Effector memory CD8-positive, alpha-beta T cell (primary cell): ENCODE measurements at places on chromosomes 4 and X.

GRCh38 chr4:162869157-162869556 is 297.5 kb downstream of the NAF1 start:
- DNase-seq = no peak

- DNase-seq = no peak
Observed at GRCh38 chrX:40299641-40300046, 201.9 kb upstream of the BCOR start.

GRCh38 chrX:133391111-133391510 is 24.2 kb downstream of the GPC4 start:
- no peak for DNase-seq

DNA sequence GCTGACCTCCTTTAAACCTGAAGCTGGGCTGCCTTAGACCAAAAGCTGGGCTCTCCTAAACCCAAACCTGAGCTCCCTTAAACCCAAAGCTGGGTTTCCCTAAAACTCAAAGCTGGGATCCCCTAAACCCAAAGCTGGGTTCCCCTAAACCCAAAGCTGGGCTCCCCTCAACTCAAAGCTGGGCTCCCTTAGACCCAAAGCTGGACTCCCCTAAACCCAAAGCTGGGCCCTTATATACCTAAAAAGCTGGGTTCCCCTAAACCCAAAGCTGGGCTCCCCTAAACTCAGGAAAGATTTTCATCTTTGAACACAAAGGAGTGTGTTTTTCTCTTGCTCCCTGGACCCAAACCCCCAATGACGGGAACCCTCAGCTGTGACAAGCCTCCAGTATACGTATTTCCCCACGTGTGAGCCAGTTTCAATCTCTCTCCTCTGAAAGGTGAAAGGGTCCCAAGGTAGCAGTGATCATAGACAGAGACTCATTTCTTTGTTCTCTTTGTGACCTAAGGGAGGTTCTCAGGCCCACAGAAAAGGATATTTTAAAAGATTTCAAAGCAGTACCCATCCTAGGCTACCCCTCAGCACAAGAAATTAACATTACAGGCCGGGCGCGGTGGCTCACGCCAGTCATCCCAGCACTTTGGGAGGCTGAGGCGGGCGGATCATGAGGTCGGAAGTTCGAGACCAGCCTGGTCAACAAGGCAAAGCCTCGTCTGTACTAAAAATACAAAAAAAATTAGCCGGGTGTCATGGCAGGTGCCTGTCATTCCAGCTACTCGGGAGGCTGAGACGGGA is 31.3 kb upstream of the ASMTL start:
- no peak for DNase-seq

DNA sequence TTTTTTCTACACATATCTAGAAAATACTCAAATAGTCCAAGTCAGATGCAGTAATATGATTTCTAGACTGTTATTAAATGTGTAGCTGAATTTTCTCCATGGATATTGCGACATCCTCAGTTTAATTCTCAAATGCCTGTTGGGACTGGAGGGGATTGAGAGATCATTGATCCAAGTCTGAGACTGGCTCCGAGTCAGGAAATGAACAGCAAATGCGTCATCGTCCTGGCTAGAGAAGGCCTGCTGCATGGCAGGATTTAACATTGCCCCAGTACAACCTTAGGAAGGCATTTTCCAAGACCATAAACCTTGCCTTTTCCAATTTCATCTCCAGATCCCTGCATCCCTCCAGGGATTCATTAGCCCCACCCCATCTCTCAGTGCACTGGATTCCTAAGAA is 56.6 kb upstream of the SLC6A14 start:
- DNase-seq = no peak

- no peak for DNase-seq
Observed at GRCh38 chr4:3766036-3766784, at the start of gene ADRA2C. ADRA2C (plus strand) TSS chr4:3766385; CDS start chr4:3766607, 222 bp downstream.

- no peak for DNase-seq
Observed at GRCh38 chr4:140995058-140995457, 138.2 kb downstream of the RNF150 start.

- DNase-seq = no peak
Observed at GRCh38 chr4:6229095-6229494, 28.7 kb upstream of the JAKMIP1 start.

GRCh38 chrX:85516131-85516530 is 136.7 kb upstream of the POF1B start:
- no peak for DNase-seq

GRCh38 chrX:11287505-11287904 is 5.7 kb upstream of the AMELX start:
- DNase-seq = no peak

DNA sequence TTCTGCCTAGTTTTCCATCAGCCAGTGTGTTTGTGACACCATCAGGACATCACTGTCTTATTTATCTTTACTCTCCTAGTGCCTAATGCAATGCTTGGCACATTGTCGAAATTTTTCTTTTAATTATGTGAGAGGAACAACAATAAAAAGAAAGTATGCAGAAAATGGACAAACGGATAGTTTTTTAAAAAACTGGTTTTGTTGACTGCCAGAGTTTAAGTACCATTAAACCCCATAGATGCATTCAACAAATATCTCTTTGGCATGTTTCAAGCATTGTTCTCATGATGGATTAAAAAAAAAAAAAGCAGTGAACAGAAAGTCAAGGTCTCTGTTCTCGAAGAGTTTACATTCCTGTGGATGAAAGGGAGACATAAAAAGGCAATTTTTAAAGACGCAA is 398.4 kb downstream of the PPP3CA start:
- no peak for DNase-seq

DNA sequence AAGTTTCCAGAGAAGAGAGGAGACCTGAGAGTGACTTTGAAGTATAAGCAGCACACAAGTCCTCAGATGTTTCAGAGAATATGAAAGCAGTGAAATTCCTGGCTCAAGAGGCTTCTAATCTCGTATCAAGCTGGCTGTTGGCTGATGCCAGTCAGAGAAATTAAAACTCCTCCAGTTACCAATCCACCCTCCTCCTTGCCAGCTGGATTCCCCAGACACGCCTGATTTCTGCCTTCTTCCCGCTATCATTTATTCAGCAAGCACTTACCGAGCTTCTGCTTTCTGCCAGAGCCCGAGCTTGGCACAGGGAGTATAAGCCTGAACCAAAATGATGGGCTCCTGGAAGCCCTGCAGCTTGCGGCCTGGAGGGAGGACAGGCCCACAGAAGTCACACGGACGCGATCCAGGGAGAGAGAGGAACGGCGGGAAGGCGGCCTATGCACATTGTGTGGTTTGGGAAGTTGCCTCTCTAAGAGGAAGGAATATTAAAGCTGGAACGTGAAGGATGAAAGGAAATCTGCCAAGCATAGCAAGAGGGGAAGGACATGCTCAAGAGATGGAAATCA is 102.4 kb upstream of the TBL1X start:
- DNase-seq = no peak

DNA sequence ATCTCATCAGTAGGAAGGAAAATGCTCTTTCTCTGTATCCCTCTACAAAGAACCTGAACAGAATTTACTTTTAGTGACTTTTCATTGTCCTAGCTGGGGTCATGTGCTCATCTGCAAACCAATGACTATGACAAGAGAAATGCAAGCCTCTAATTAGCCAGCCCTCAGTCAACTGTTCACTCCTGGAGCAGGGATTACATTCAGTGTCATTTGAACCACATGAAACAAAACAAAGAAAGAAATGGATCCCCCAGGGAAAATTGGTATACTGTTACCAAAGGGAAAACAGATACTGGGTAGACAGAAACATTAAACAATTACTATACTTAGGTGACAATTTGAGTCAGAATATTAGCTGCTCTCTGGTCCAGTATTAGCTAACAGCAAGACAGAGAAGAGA is 173.6 kb downstream of the RCHY1 start:
- no peak for DNase-seq

- no peak for DNase-seq
Observed at GRCh38 chr4:123649645-123650391, 253.2 kb downstream of the SPRY1 start.

- no peak for DNase-seq
Observed at GRCh38 chrX:150770623-150771022, 77.4 kb downstream of the MTMR1 start.

DNA sequence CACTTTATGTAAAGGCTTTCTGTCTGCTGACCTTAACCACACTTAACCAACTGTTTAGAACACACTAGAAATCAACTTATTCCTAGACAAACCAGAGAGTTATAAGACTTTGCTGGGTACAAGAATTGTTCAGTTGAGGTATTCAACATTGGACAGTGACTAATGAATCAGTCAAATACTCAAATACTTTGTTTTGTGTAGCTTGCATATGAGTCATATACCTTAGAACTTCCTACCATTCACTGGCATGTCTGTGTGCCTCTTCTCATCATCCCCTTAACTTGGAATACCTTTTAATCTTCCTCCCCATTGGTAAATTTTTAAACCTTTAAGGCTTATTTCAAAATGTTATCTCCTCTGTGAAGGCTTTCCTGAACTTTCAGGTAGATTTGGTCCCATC is 708.8 kb upstream of the GRIA3 start:
- no peak for DNase-seq

DNA sequence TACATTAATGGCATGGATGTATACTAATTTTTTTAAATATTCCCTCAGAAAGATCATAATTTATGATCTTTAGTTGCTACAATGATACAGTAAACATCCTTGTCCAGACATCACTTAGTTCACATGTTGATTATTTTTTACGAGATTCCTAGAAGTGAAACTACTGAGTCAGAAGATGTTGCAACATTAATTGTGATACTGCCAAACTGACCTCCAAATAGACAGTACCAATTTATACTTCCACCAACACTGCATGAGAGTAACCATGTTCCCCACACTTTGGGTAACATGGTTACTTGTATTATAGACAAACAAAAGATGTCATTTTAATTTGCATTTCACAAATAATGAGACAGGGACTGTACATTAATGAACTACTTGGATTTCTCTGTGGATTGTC is 19.6 kb downstream of the RCHY1 start:
- no peak for DNase-seq

- DNase-seq = no peak
Observed at GRCh38 chrX:64977830-64978229, 1.6 kb upstream of the ZC4H2 start.

GRCh38 chr4:39883646-39884045 is 94.1 kb downstream of the PDS5A start:
- no peak for DNase-seq

DNA sequence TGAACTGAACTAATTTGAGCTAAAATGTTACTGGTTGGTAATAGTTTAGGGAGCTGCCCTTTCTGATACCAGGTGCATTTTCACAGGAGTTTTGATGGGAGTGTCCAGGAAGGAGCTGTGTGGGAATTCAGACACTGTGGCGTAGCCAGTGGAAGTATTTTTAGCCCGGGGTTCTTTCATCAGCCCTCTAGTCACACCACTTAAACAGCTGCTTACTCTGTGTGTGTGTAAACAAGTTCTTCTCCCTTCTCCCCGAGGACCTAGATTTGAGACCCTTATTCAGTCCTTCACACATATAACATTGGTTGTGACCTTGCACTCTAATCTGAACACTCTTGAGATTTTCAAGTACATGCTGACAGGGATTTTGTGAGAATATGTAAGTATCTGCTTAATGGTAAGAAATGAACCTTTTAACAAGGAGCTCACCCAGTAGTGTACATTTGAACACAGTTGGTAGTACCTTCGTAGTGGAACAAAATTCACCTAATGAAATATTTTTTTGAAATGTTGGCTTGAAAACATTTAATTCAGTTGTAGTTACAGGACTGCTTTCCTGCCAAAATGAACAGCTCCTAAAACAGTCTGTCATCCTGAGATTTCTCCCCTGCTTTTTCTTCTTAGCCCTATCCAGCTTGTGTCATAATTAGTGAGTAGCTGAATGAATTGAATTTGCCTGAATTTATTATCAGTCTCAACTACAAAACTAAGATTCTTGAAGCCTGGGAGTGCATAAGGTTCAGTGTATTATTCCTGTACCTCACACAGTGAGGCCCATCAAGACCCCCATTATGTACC is 61.8 kb downstream of the BMPR1B start:
- no peak for DNase-seq

GRCh38 chr4:174255786-174256185 is 27.7 kb downstream of the FBXO8 start:
- no peak for DNase-seq

DNA sequence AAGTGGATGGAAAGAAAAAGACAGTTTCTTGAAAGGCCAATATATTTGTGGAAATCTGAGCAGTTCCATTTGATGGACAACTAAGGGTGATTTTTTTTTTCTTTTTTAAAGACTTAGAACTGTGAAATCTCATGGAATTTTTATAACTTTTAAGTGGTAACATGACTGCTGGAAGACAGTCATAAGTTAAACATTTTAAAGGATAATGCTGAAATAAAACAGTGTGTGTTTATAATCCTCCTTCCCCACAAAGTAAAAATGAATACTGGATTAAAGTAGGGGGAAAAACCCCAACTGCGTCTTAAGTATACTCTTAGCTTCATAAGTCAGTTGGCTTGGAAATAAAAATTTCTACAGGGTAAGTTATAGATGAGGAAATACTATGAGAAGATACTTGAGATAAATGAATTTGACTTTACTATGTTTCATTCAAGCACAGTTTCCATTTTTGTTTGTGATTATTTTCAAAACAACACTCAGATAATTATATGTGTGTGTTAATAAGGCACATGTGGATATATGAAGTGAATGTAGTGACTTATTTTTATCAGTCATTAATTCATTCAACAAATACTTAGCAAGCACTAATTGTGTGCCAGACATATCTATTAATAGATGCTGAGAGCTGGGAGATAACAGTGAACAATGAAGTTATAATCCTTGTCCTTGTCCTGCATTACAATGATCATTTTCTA is 129.2 kb upstream of the ETNPPL start:
- DNase-seq = no peak

- no peak for DNase-seq
Observed at GRCh38 chrX:43005561-43005960, 227.6 kb upstream of the PPP1R2C start.

DNA sequence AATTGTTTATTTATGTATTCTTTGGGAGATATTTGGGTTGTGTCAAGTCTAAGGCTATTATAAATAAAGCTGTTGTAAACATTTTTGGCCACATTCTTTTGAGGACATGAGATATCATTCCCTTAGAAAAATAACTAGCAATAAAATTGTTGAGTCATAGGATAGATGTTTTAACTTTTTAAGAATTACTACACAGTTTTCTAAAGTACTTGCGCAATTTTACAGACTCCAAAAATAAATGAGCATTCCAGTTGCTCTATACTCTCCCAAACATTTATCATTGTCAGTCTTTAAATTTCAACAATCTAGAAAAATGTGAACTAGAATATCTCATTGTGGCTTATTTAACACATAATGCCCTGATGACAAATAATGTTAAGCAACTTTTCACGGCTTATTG is 189.1 kb upstream of the ADGRL3 start:
- DNase-seq = no peak

DNA sequence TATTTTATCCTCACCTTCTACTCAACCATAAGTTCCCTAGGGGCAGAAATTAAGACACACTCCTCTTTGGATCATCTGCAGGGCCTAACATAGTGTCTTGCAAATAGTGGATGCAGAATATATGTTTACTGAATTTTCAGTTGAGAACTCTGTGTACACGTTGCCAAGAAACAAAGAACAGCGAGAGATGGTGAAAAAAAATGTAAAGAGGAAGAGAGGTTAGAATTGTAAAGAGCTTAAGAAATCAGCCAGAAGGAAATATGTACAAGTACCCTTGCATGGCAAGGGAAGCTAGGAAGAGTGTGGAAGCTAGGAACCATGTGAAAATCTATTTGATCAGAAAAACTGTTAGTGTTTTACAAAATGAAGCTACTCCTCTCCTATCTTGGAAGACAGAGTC is 431.0 kb downstream of the SMARCA1 start:
- no peak for DNase-seq
